ENCODE measurements at places on chromosomes 2 and 18.

DNA sequence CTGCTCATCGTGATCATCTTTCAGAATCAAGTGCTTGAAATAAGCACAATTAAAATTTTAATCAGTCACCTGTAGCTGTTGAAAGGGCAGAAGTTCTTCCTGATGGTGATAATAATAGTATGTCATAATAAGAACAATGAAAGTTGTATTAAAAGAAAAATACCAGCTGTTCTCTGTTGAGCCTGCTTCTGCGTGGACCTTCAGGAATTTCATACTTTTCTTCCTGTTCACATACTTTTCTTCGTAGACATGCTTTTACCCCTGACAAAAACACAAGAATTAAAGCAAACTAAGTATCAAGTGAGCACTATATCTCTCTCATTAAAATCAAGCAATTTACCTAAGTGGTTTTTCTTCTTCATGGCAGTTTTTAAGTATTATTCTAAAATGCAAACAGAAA lies 79.2 kb downstream of the BARD1 start:
- DNase-seq, result no peak

GRCh38 chr18:14964406-14964805 lies 216.4 kb downstream of the ANKRD30B start:
- DNase-seq, result no peak

DNA sequence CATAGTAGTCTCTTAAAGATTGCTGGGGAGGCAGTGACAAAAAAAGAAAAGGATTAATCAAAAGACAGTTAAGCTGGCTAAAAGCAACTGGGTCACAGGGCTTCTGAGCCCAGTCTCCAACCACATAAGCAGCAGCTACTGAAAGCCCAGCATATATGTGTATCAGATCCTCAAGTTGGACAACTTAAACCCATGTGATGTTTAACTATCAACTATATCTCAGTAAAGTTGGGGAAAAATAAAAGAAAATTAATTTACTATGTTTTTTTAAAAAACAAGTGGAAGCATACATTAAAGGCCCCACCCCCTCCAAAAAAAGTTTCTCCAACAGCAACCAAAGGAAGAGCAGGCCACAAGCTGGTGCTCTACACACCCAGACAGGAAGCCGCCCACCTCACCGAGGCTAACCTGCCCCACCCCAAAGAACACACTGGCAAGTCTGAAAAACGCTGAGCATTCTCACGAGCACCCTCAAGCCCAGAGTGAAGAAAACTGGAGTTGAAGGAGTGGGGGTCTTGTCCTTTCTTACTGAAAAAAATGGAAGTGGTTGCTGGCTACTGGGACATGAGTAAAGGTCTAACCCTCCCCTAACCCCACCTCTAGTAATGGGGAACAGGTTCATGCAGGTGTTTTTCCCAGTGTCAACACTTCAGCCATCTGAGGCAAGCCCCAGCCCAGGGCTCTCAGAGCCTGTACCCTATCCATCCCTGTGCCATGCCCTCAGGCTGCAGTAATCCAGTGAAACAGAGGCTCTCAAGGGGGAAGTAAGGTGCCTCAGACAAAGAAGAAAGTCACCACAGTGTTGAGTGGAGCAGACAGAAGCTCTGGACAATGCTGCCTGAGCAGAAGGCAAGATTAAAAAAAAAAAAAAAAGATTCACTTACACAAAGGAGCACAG lies 106.3 kb downstream of the GYPC start:
- DNase-seq, result no peak

GRCh38 chr2:149467436-149467835 lies 120.1 kb downstream of the MMADHC start:
- DNase-seq, result no peak

- no peak for DNase-seq
Measured at GRCh38 chr2:217609952-217610351, 392.8 kb downstream of the TNS1 start.

DNA sequence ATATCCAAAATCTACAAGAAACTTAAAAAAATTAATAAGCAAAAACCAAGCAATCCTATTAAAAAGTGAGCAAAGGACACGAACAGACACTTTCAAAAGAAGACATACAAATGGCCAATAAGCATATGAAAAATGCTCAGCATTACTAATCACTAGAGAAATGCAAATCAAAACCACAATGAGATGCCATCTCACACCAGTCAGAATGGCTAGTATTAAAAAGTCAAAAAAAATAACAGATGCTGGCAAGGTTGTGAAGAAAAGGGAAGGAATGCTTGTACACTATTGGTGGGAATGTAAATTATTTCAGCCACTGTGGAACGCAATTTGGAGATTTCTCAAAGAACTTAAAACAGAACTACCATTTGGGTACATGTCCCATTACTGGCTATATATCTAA lies 128.8 kb upstream of the SESTD1 start:
- no peak for DNase-seq

DNA sequence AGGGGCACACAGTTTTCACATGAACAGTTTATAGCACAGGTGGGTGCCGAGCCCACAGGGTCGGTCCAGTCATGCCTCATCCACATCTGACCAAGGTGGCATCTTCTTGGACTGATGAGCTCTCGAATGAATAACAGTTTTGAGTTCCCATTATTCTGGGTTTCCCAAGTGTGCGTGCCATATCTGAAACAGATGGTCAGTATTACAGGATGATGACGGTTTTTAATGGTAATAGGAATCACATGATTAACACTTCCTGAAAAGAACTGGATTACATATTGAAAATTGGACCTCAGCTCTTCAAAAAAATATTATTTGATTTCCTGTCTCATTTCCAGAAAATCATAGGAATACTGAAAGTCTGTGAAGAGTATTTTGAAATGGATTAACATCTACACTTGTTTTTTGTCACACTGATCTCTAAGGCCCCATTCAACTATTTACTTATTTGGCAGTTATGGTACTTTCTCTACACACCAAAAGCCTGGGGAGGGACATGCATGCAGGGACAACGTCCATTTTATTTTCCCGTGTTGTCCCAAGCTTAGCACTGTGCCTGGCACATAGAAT lies 22.2 kb upstream of the NAB1 start:
- DNase-seq, result no peak

GRCh38 chr2:164981217-164981990 lies 26.1 kb upstream of the SLC38A11 start:
- no peak for DNase-seq

GRCh38 chr18:41075212-41075611 lies 879.8 kb upstream of the PIK3C3 start:
- DNase-seq, result no peak

GRCh38 chr18:8329186-8329771 lies 280.0 kb upstream of the RAB12 start:
- DNase-seq, result no peak

DNA sequence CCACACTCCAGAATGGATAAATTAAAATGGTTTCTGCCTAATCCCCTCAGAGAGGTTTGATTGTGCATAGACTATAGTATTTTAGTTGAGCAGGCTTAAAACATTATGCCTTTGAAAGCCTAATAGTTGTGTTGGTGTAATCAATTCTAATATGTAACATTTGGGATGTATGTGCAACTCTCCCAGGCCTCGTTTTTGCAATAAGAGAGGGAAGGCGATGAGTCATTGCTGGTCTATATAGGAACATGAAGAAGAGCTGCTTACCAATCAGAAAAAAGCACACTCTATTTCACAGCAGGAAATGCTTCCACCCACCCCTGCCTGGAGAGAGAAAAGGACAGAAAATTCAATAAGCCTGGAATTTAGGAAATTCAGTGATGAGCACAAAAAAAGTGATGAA lies 1424.0 kb upstream of the PIK3C3 start:
- no peak for DNase-seq

GRCh38 chr2:195486987-195487644 lies 169.9 kb upstream of the SLC39A10 start:
- no peak for DNase-seq

DNA sequence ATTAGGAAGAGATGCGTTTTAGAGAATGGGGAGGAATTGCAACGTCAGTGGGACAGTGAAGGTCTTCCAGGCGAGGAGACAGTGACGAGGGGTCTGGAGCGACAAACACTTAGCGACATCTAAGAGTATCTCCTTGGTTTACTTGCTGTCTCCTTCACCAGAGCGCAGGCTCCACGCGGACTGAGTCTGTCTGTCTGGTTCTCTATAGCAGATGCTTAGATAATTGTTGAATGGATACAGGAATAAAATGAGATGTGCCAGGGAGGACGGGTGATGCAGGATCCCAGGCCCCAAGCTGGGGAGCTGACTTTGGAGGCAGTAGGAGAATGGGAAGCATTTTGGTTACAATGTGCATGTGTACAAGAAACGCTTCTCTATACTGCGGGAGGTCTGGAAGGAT lies 56.9 kb upstream of the SMAD7 start:
- peak; percentile 52 for DNase-seq

- DNase-seq, result peak; percentile 77
Measured at GRCh38 chr2:37775908-37776250, 104.4 kb upstream of the CDC42EP3 start.

DNA sequence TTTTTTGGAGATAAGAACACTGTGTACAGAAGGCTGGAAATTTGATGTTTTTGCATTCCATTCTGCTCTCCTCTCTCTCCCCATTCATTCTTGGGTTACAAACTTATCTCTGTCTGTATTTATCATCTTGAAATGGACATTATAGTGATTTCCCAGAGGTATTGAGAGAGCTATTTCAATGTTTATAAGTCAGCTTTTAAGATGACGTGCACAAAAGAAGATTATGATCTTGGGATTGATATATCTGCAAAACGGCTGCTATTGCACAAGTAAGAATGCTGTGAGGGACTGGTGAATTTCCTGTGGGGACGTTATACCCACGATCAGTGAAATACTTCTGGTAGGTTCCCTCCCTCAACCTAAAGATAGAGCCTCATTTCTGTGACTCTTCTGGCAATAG lies 61.0 kb upstream of the DTNA start:
- DNase-seq, result no peak

DNA sequence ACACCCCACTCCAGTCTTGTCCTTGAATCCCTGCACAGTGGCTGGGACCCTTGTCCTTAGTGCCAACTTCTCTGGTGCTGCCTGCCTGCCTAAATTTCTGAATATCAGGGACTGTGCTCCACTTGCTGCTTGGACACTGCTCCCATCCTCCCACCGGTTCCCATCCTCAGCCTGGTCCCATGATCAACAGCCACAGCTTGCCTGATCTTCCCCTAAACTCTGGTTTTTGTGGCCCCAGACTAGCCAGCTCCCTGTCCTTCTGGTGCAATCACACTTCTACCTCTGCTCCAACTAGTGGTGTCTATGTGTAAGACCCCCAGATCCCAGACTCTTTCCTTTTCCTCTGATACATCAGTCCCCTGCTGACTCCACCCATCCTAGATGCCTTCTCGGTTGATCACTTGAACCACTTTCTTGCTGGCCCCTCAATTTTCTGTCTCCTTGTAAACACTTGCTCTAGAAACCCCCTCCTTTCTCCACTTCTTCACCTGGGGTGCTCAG lies 37.2 kb upstream of the POLE4 start:
- no peak for DNase-seq

GRCh38 chr2:98786179-98786578 lies 55.2 kb upstream of the MGAT4A start:
- DNase-seq, result no peak

DNA sequence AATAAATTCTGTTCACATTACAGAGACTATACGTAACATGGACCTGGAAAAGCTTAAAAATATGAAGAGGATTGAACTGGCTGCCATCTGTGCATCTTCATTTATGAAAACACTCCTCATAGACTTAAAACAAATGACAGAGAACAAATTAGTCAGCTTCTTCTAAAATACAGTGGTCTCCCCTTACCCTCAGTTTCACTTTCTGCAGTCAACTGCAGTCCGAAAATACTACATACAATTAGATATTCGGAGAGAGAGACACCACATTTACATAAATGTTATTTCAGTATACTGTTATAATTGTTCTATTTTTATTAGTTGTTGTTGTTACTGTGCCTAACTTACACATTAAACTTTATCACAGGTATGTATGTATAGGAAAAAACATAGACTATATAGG lies 6.5 kb downstream of the RNF103 start:
- DNase-seq, result no peak

GRCh38 chr2:22904126-22904684 lies 480.8 kb upstream of the KLHL29 start:
- DNase-seq, result no peak

DNA sequence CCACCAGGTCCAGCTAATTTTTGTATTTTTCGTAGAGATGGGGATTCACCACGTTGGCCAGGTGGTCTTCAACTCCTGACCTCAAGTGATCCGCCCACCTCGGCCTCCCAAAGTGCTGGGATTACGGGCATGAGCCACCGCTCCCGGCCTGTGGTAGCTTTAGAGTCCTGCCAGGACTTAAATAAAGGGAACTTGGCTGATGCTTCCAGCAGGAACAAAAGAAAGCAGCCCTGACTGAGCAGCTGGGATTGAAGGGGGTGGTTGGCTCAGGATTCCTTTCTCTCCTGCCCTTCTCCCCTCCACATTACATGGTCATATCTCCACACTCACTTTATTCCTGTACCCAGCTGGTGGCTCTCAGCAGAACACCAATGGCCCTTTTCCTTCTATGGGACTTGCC lies 20.0 kb downstream of the EFHD1 start:
- no peak for DNase-seq

DNA sequence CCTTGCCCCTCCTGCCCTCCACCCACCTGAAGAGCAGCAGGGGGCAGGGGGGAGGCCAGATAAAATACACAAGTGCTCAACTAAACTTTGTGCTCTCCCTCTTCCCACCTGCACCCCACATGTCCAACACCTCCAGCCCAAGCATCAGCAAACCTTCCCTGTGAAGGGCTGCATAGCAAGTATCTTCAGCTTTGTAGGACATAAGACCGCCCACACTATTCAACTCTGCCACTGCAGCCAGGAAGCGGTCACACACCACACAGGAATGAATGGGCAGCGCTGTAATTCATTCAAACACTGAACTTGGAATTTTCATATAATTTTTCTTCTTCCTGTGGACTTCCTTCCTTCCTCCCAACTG lies 27.5 kb downstream of the TFCP2L1 start:
- no peak for DNase-seq

DNA sequence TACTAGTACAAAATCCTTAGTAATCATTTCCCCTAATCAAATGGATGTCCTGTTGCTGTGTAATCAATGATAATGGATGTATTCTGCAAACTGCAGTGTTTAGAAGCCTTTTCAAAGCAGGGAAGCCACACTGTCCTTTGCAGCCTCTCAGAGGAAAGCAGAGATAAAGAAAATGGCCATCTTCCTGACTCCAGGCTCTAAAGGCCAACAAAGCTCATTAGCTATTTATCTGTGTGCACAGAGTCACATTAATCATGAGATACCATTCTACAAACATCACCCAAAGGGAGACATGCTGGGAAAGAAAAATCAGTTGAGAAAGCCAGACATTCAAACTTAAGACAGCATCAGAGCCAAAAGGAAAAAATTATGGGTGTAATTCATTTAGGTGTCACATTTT lies 165.0 kb downstream of the RAD51AP2 start:
- no peak for DNase-seq

All from posterior cingulate gyrus (tissue), 11 donors.